ENCODE measurements at places on chromosomes 4 and X.

- peak; percentile 62 for DNase-seq
These were observed 29.5 kb downstream of the SRPX2 start for GRCh38 chrX:100673397-100673953.

- no peak for DNase-seq
These were observed 141.3 kb upstream of the FTHL17 start for GRCh38 chrX:31212856-31213748.

DNA sequence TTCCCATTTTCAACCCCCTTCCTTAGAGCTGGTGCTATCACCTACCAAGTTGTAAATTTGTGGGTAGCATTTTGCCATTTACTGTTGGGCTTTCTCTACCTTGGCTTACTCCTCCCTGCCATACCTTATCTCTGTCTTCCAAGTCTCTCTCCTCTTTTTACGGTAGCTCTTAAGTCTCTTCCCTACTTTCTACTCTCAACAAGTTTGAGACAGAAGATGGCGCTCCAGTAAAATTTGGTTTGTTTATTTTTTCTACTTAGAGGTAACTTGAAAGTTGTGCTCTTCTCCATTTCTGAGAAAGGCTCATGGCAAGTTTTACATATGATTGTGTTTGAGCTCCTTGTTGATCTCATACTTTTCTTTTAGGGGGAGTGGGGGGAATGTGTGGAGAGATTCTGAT is 1508.1 kb downstream of the TECRL start:
- DNase-seq = no peak

DNA sequence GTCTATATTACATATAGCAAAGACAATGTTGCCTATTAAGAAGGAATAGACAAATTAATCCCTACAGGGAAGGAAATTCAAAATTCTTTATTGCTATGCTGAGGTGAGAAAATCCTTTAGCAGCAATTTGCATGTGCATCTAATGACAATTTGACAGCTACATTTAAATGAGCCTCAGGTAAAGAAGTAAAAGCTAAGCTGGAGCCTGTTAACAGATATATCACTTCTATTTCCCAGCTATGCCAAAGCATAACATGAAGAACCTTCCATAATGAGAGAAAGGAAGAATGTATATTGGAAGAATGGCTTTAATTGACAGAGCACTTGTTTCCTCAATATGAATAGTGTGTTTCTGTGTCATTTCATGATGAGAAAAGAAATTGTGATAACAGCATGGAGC is 71.6 kb downstream of the BMP3 start:
- no peak for DNase-seq

DNA sequence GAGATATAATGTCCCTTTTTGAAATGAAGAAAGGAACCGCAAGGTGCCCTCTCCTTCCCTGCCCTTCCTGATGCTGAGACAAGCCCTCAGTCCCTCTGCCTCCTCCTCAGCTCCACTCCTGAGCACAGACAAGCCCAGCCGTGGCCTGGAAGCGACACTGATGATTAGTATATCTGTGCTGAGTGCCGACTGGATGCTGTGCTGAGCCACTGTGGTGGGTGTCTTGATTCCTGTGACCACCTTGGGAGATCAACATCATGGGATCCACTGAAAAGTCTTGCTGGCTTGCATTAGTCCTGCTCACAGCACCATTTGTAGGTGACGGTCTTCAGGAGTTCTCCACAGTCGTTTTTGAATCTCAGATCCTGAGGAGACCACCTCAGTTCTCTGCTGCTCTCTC is 59.5 kb upstream of the HGFAC start:
- DNase-seq = no peak

- no peak for DNase-seq
These were observed 46.6 kb upstream of the PHF8 start for GRCh38 chrX:54090880-54091279.

- no peak for DNase-seq
These were observed 685 bp downstream of the TASL start for GRCh38 chrX:30576881-30577280.

DNA sequence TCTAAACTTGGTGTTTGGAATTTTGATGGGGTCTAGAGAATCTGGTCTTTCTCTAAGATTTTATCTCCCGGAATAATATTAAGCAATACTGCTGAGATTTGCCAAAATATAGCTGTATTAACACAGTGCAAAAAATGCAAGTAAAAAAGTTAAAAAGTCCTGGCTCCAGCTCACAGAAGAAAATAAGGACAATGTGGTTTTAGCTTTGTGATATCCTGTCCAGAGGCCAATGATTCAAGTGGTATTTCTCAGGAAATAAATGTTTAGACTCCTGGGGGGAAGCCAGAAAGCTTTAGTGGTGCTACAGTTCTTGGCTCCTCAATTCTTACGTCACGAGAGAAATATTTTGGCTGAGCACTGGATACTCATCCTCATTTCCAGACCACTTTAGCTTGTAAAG is 40.9 kb upstream of the IL13RA2 start:
- DNase-seq = peak; percentile 95

DNA sequence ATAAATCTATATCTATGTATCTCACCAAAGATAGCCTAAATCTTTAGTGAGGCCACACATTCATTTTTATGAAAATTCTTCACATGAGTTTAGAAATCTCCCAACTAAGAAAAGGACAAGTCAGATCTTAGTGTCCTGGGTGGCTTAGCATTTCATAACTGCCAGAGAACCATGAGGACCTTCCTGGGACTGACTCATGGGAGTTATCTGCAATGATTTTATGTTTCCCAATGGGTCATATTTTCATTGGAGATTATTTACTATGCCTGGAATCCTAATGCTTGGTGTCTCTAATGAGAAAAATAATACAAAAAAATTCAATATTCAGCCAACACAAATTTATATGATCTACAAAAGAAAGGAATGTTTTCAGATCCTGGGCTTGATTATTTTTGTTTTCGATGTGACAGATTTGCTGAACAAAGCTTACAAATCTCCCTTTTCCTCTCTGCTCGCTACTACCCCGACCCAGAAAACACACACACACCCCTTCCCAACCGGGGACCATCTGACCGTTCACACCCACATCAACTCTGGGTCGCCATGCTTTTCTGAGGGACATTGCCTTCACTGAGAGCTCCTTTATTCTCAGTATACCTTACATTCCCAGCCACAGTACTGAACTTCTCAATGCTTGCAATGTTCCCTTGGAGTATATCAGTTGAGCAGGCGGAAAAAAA is 40.1 kb downstream of the SORBS2 start:
- no peak for DNase-seq

DNA sequence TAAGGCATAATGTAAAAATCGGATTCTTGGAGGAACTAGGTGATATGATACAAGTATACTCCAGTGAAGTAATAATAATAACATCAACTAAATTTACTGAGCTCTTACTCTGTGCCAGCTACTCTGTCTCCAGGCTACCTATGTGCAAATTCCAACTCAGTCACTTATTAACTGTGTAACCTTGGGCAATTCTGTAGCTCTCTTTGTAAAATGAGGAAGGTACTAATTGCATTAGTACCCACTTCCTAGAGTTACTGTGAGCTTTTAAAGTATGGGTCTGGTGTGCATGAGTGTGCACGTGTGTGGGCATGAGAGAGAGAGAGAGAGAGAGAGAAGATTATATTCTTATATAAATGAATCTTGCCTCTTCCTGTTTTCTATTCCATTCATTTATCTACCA is 169.9 kb downstream of the KCNIP4 start:
- no peak for DNase-seq

DNA sequence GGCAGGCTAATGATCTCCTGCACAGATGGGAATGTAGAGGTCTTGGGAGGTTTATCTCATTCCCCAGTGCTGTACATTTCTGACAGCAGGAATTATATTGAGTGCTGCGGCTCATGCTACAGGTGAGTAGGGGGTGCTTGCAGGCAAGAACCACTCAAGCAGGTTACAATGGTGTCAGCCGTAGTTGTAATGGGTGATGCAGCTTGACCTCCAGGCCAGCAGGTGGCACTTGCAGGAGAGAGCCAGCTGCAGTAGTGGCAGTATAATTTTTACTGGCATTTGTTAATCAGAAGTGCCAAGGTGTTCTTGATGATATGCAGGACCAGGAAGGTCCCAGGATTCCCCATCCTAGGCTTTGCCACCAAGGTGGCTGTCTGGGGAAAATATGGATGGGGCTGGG is 759.6 kb upstream of the NDST4 start:
- no peak for DNase-seq

GRCh38 chrX:46665232-46666152 is 91.9 kb downstream of the CHST7 start:
- no peak for DNase-seq
